ENCODE measurements at places on chromosomes 12 and 14.

DNA sequence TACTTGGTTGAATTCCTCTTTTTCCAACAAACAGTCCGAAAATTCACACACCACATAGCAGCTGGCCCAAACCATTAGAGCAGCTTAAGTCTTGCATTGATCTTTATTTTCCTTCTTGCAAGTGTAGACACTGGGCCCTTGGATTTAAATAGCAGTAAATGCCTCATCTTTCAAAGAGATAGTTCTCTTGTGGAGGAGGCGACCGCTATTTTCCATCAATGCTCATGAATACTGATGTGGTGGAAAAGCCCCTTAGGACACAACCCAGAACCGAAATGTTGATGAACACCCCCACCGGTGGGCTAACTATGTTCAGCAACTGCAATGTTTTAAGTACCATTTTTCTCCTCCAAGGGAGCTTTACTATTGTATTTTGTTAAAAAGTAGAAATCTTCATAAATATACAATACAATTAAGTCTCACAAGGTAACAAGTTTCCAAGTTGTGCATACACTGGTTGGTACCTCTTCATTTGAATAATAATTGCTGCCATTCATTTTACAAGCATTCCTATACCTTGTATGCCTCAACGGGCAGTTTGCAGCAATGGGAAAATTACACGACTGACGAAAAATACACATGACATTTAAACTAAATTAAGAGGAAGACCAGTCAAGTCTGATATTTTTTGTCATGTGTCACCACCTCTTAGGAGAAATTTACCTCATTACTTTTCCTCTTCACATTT, 18.0 kb downstream of the NIN start:
- DNase-seq, result no peak

GRCh38 chr12:27142101-27142721, 59.8 kb upstream of the C12orf71 start:
- no peak for DNase-seq

DNA sequence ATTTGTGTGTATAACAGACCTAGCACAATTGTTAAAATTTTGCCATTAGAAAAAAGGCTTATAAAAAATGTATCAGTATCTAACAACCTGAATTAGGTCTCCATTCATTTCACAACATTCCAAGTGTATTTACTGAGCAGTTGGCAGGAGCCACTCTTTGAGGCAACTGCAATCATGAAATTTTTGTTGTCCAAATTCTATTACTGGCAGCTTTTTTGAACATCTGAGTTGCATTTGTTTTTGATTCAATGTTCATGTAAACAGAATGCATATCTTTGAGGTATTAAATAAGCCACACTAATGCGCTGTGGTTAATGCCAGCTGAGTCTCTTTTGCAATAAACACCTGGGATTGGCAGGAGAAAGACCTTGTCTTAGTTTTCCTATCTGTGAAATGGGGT, 8.7 kb downstream of the KITLG start:
- DNase-seq, result no peak

GRCh38 chr14:65731933-65732506, 319.5 kb downstream of the FUT8 start:
- no peak for DNase-seq

- DNase-seq, result no peak
Measured at GRCh38 chr12:86681060-86681459, 424.9 kb upstream of the MGAT4C start.

Data from RWPE2 (cell line).